Activated CD8-positive, alpha-beta memory T cell treated with anti-CD3 and anti-CD28 coated beads for 48 hours (primary cell): ENCODE measurements at places on chromosomes 12 and 14.
A peak's percentile ranks its signal among the peaks of the same experiment; 100 is the strongest.

GRCh38 chr14:68978172-68978911, 760 bp downstream of the ACTN1 start:
- DNase-seq, result peak; percentile 40

DNA sequence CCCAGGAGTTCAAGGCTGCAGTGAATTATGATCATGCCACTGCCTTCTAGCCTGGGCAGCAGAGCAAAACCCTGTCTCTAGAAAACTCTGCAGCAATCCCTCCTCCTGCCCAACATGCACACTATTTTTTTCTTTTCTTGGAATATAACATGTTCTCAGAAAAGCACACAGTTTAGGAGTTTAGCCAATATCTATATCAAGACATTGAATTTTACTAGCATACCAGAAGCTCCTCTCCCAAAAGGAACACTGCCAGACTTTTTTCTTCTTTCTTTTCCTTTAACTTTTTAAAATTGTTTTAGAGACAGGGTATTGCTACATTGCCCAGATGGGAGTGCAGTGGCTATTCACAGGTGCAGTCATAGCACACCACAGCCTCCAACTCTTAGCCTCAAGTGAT, 107.1 kb upstream of the AEBP2 start:
- no peak for DNase-seq

GRCh38 chr14:31261859-31262731, 54.5 kb upstream of the HECTD1 start:
- DNase-seq, result no peak

DNA sequence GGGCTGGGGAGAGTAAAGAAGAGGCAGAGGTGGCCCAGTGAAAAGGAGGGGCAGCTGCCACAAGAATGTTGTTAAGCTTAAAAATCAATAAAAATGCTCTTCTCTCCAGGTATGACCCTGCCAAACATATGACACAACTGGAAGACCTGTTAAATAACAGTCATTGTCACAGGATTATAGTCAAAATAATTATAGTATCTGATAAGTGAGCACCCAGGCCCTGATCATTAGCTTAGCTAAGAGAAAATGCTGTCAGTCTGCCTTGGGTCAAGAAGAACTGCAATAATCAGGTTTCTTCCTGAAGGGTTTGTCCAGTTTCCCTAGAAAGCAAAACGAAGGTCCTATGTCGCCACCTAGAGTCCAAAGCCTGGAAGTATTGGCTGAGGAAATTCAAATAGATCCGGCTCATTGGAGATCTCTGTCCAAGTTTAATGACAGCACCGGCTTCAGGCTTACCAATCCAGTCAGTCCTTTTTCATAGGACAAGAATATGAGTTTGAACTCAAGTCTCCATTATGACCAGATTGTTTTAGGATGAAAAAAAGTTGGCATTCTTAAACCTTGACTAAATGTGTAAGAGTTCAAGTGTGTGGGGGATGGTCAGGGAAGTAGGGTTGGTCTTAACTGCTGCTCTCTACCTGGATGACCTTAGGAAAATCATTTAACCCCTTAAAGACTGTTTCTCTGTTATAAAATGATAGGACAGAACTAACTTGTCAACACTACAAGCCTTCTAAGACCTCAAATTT, 22.5 kb upstream of the NKX2-8 start:
- no peak for DNase-seq

GRCh38 chr12:119730381-119730780, 62.4 kb downstream of the PRKAB1 start:
- DNase-seq, result no peak

DNA sequence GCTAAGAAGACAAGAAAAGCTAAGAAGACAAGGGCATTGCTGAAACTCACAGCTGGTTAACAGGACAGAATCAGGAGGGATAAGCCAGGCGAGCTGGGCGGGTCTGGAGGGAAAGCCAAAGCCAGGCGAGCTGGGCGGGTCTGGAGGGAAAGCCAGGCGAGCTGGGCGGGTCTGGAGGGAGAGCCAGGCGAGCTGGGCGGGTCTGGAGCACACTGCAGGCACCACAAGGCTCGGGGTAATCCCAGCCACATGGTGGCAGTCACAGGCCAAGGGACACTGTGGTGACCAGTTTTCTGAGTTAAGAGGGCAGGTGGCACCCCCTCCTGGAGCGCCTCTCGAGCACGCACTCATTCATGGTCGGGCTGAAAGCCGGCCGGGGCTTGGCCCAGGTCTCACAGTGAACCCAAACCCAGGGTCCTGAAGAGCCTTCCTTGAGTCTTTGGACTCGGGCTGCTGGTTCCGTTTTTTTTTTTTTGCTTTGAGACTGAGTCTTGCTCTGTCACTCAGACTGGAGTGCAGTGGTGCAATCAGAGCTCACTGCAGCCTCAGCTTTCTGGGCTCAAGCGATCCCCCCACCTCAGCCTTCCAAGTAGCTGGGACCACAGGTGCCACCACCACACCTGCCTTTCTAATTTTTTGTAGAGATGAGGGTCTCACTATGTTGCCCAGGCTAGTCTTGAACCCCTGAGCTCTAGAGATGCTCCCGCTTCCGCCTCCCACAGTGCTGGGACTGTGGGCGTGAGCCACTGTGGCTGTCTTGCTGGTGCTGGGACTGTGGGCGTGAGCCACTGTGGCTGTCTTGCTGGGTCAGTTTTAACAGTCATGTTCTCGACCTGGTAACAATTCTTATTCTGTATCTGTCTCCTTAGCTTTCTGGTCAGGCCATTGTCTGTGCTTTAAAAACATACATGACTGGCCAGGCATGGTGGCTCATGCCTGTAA, 40.2 kb downstream of the HSP90AA1 start:
- no peak for DNase-seq

DNA sequence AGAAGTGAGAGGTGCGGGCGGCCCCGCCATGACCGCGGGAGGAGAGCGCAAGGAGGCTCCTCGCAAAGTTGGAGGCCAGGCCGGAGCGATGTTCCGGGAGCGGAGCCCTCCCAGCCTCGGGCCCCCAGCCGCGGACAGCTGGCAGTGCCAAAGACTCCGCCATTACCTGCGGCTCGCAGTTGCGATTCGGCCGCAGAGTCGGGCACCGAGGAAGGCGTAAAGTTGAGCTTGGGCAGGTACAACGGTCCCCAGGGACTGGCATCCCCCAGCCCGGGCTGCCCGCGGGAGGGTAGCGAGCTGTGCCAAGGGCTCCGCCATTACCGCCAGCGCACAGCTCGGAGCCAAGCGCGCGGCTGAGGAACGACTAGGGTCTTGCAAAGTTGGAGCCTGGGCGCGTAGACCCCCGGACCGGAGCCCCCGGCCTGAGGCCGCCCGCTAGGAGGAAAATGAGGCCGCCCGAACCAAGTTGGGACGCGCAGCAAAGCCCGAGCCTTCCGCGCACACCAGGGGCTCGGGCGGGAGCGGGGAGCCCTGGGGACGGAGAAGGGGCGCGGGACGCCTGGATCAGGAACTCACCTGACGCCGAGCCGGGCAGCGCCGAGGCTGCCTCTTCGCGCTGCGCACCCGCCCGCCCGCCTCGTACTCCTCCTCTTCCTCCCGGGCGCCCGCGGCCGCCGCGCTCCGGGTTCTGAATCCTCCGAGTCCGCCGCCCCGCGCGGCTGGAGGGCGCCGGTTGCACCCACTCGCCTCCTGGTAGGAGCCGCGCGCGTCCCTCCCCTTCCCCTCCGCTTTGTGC, 677 bp downstream of the NOS1 start:
- no peak for DNase-seq

GRCh38 chr12:116556964-116557698, 2.0 kb upstream of the MAP1LC3B2 start:
- no peak for DNase-seq

- no peak for DNase-seq
These were observed 146.8 kb downstream of the EMP1 start for GRCh38 chr12:13343375-13343774.

DNA sequence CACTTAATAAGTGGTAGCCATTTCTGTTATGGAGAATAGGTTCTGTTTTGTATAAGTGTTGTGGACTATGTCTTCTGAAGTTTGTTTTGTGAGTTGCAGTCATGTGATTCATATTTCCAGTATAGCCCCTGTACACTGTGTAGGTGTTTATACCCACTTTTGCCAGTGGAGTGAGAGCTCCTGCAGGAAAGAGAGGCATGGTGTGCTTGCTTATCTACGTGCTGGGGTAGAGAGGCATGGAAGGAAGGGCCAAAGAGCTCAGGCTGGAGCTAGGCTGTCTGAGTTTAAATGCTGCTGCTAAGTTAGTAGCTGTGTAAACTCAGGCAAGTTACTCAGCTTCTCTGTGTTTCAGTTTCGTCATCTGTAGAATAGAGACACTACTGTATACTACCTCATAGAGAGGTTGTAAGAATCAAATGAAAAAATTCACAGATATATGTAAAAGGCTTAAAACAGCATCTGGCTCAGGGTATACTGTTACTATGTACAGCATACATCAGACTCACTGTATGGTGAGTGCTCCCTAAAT, 88.2 kb upstream of the SLC38A2 start:
- DNase-seq, result no peak

GRCh38 chr12:88181881-88182280, 39.8 kb downstream of the TMTC3 start:
- no peak for DNase-seq

GRCh38 chr12:64813723-64814122, 10.7 kb upstream of the TBC1D30 start:
- DNase-seq, result no peak

- no peak for DNase-seq
These were observed 64.2 kb downstream of the DNAI7 start for GRCh38 chr12:25130741-25131188.

GRCh38 chr12:29415111-29415510, 34.1 kb upstream of the ERGIC2 start:
- no peak for DNase-seq

DNA sequence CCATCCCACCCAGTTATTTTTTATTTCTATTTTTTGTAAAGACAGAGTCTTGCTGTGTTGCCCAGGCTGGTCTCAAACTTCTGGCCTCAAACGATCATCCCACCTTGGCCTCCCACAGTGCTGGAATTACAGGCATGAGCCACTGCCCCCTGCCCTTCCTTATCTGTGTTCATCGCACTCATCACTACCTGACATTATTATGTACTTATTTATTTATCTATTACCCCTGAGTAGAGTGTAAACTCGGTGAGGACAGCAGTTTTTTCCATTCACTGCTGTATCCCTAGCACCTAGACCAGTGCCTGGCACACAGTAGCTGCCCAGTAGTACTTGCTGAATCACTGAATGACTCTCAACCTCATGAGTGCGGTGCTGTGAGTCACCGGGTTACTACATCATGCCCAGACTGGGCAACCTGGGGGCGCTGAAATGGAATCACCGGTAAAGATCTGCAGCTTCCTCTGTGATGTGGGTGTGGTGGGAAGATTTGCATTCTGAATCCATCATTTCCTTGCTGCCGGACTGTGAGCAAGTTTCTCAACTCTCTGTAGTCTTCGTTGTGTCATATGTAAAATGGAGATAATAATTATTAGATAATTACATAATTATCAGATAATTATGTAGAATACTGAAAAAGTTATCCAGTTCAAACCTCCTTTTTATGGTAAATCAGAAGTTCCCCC, 81.9 kb upstream of the USP44 start:
- no peak for DNase-seq

- DNase-seq, result no peak
These were observed 356.4 kb upstream of the PRICKLE1 start for GRCh38 chr12:42945927-42946326.

- no peak for DNase-seq
These were observed 5.9 kb upstream of the TEX22 start for GRCh38 chr14:105392131-105393090.

DNA sequence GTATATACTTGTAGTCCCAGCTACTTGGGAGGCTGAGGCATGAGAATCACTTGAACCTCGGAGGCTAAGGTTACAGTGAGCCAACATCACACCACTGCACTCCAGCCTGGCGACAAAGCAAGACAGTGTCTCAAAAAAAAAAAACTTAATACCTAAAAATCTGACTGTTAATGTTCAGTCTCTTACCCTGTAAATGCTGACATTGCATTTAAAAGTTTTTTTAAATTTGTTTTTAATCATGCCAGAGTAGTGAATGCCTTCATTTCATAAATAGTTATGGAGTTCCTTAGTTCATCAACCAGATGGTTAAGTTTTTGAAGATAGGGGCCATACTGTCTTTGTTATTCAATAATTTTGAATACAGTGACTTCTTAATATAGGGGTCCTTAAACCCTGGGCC, 21.2 kb downstream of the CAND1 start:
- no peak for DNase-seq

DNA sequence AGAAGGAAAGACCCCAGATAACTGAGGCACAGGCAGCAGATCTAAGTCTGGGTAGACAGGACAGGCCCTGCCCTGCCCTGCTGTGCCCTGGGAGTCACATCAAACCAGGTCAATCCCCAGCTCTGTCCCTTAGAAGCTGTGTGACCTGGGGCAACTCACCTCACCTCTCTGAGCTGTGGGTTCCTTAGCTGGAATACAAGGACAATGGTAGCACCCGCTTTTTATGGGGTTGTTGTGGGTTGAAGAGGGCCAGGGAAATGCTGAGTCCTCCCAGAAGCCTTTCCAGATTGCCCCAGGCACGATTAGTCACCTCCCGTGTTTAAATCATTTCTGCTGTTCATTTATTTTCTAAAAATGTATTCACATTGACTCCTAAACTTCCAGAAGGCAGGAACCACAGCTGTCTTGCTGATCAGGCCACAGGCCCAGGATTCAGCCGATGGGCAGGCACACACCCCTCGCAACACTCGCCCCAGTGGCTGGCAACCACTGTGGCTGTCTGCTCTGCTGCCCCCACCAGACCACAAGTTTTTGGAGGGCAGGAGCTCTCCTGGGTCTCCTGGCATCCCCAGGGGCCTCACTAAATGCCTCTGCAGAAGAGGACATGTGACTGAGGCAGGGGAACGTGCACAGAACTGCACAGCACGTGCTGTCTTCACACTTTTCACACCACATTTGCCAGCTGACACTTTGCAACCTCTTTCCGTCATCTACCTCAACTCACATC, 3.0 kb downstream of the SELPLG start:
- DNase-seq, result no peak

DNA sequence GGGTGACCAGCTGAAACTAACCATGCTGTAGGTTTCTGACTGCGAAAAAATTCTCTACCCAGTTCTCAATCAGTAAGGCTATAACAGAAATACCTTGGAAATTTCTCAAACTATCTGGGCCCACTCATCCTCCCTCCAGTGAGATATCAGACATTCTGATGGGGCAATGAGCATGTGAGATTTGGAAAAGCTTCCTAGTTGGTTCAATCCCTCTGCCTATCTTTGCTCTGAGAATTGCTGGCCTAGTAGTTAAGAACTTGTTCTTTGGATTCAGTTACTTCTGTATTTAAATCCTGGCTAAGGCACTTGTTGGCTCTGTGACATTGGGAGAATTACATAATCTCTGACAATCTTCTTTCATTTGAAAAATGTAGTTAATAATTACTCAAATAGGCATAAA, 119.4 kb downstream of the SLC15A5 start:
- DNase-seq, result no peak

GRCh38 chr14:79568594-79568993, 642.7 kb downstream of the DIO2 start:
- DNase-seq, result no peak

GRCh38 chr14:104596927-104597351, 7.6 kb downstream of the TMEM179 start:
- no peak for DNase-seq

GRCh38 chr12:7134396-7135166, 4.4 kb downstream of the CLSTN3 start:
- no peak for DNase-seq

GRCh38 chr12:119681111-119681510, 13.2 kb downstream of the PRKAB1 start:
- DNase-seq, result no peak

- DNase-seq, result no peak
These were observed 56.1 kb downstream of the LMNTD1 start for GRCh38 chr12:25497021-25497420.
